NCI-H1092 treated with DMSO at 0.1 percent for 48 hours (cell line): ENCODE measurements at places on chromosomes 2 and 18.

- DNase-seq: no peak
Measured at GRCh38 chr2:198874472-198874858, 583.3 kb downstream of the SATB2 start.

DNA sequence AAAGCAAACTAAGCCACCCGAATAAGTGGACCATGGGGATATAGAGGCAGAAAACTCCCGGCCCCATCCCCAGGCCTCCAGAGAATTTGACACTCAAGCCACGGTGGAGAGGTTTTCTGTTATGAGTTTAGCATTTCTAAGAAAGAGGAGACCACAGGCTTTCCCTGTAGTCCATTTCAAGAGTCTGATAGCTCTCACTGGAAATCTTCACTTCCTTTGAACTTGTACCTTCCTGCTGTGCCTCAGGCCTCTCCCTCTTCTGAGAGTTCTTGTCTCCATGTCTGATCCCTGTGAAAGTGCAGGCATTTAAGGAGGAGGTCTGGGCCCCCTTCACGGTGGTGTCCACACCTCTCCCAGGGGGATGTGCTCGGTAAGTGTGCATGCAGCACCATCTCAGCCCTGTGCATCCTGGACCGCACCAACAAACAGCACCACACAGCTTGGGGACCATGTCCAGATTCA is 113.7 kb downstream of the BCL2 start:
- DNase-seq: peak; percentile 17

- DNase-seq: no peak
Measured at GRCh38 chr2:226426292-226426736, 373.3 kb downstream of the IRS1 start.

GRCh38 chr18:72544092-72544886 is at the start of gene CBLN2:
Gene CBLN2, minus strand, starts transcription at chr18:72544342. Its CDS starts 2,182 bp downstream, at chr18:72542160.
- DNase-seq: peak; percentile 88

DNA sequence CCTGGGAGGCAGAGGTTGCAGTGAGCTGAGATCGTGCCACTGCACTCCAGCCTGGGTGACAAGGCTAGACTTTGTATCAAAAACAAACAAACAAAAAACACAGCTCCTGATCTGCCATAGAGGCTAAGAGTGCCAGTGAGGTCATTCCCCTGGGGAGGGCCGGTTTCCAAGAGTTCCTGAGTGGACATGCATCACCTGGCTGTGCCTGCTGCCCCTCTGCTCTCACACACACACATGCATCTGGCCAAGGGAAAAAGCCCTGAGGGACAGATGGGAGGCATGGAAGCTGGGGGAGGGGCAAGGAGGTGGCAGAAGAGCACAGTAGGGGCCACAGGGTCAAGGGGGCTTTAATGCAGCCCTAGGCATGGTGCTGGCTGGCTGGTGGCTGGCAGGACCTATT is 60.4 kb downstream of the ZBTB7C start:
- DNase-seq: no peak

GRCh38 chr18:56186319-56186718 is 452.1 kb downstream of the TXNL1 start:
- no peak for DNase-seq

DNA sequence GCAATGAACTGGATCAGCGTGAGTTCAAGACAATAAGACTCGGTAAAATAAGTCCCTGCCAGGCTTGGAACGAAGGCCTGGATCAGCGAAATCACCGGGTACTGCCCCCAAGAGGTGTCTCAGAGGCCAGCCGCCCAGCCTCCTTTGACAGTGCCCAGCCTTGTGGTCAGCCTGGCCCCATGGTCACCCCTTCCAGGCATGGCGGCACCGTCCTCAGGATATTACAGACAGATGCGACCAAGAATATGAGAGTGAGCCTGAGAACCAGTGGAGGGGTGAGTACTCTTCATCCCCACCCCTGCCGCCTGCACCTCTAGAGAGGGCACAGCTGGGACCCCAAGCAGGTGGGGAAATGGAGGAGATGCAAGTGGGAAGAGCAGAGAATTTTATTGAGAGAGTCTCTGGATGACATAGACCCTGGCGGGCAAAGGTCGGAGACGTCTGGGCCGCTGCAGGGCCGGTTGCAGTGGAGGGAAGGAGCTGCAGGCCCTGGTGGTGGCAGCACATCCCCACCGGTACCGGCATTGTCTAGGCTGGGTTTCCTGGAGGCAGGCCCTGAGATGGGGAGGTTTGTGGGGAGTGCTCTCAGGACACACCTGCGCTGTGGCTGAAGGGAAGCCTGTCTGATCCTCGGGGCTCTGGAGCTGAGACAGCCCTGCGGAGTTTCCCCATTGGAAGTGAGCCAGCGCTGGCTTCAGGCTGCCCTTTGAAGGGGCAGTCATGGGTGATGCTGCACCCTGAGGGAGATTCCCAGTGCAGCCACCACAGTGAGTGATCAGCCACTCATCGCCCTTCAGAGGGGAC is 190.0 kb downstream of the SEPTIN10 start:
- no peak for DNase-seq

DNA sequence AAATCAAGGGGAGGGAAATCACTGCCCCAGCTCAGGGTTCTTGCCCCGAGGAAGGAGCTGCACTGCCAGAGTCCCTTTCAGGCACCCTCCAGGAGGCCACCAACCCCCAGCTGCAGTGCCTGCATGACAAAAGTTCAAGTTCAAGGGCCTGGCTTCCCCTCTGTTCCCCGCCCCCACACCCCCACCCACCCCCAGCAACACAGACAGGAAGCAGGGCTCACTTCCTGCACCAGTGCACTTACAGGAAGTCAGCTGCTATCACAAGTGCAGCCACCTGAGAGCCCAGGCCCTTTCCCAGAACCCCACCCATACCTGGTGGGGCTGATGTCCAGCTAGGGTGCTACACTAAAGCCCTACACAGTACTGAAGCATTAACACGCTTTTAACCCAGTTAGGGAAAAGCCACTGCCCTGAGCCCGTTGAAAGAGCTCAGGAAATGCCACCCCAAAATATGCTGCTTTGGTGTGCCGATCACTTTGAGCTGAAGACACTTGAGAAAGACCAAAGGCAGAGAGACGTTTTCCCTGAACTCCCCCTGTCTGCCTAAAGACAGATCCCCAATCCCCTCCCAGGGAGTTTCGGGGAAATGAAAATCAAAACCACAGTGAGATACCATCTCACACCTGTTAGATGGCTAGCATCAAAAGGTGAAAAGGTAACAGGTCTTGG is 109.9 kb upstream of the CAB39 start:
- no peak for DNase-seq

DNA sequence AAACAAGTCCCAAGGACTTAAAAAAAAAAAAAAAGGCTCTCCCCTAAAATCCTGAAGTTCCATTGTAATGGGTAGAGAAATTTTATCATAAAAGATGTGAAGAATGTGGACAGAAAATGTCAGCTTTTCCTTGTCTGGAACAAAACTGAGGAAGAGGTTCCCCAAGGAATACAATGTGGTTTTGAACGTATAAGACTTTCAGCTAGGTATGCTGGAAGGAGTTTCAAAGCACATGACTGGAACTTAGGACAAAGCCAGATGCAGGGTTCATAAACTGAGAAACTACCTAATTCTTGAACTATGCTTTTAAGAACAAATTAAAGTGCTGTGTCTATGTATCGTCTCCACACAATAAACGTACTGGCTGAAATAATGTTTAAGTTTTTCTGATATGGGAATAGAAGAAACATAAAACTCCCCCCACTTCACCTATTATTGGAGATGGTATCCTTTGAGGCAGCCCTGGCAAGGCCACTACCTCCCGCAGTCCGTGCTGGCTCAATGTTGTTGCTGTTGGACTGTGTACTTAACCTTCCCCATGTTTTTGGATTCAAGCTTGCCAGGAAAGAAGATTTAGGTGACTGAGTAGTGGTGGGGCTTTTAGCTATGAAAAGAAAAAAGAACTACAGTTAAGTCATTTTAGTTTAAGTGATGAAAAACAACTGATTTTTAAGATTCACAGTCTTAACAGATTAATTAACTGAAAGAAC is 84.2 kb upstream of the DNER start:
- no peak for DNase-seq

- no peak for DNase-seq
Measured at GRCh38 chr18:79635427-79635726, 44.2 kb upstream of the CTDP1 start.

GRCh38 chr18:38930881-38931753 is 1365.5 kb upstream of the CELF4 start:
- DNase-seq: no peak

- DNase-seq: no peak
Measured at GRCh38 chr2:144935736-144936135, 415.8 kb upstream of the ZEB2 start.

- DNase-seq: no peak
Measured at GRCh38 chr2:108239786-108240185, at the start of gene SULT1C3. Gene SULT1C3, plus strand, starts transcription at chr2:108239968. Its CDS starts 7,227 bp downstream, at chr2:108247195.
